ENCODE measurements at places on chromosomes 2 and 18.

DNA sequence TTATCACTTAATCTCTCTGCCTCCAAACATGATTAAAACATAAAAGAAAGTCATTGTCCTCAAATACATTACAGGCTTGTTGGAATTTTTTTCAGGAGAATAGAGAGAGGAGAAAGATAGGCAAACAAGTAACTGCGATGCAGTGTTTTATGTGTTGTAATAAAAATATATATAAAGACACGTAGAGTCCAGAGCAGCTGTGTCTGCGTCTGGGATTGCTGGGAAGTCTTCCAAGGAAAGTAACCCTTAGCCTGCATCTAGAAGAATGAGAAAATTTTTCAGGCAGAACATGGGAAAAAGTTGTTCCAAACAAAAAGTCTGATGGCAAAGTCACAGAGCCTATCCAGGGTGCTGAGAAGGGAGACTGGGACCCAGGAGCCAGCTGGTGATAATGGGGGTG is 91.8 kb upstream of the ST6GAL2 start:
- peak; percentile 74 for DNase-seq

DNA sequence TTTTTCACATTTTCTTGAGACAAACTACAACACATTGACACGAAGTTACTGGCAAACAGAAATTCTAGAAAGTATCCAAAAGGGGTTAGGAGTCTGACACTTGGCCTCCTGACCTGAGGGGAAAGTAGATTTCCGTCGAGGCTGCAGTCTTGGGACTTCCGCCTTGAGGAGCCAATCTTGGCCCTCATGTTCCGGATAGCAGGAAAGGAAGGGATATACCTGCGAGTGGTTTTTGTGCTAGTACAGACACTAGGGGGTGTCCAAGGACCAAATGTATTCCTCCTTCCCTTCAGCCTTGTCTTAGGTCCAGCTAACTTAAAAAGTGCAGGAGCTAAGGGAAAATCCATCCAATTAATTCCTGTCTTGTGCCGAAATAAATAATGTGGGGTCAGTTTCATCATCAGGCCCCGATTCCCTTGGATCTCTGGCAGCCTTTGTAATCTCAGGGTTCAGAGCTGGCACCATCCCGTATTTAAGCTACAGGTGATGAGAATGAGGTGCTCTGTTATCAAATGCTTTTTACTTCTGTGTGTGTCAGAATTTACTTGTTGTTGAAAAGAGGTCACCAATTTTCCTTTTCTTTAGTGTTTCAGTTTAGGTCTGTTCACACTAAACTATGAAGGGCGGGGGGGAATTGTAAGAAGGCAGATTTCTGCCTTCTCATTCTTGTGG is 330.2 kb upstream of the FANCL start:
- DNase-seq: peak; percentile 66

DNA sequence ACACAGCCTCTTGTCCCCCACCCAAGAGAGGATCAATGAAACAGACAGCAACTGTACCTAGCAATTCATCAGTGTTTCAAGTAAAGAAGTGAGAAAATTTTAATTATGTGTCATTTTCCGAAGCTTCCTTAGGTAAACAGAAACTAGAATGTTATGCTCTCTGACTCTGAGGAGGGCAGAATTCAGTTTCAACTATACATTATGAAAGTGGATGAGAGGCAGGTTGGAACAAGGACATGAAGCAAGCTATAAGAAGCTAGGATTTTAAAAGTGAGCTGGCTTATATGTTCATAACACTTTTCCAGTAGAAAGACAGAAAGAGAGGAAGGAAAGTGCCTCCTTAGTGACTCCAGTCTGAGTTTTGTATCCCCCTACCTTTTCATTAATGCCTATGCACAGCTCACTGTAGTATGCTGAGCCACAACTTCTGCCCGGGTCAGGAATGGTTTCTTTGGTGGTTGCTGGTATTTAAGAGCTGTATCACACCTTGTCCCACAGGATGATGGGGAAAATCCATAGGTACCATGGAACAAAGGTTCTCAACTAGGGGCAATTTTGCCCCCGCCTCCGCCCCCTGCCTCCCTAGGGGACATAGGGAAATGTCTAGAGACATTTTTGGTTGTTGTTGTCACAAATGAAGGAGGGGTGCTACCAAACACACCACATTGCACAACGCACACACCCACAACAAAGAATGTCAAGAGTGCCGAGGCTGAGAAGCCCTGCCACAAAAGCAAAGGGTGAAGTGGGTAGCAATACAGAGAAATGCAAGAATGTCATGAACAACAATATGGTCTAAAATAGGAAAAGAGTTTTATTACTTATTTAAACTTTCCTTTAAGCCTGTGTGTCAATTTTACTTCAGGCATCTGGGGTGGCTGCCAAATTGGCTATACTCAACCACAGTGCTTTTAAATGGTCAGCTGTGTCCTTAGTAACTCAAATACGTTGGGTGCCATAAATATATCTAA is 161.0 kb upstream of the ZFP36L2 start:
- peak; percentile 83 for DNase-seq

GRCh38 chr2:151842830-151843690 is 14.8 kb upstream of the ARL5A start:
- no peak for DNase-seq

DNA sequence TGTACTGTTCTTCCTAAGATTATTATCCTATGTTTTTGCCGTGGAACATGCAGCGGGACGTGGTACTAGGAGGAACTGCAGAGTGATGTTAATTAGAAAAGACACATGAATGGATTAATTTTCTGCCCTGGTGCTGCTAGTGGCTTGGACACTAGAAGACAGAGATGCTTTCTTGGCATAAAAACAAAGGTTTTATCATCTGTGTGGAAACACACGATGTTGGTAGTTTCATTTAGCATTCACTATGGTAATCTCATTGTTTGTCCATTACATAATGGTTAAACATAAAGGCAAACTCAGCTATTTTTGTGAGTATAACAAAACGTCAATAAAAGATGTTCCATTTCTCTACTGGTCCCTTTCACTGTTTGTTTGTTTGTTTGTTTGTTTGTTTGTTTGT is 22.8 kb downstream of the COL6A3 start:
- no peak for DNase-seq

- no peak for DNase-seq
These were observed 102.7 kb upstream of the PELI1 start for GRCh38 chr2:64246962-64247361.

DNA sequence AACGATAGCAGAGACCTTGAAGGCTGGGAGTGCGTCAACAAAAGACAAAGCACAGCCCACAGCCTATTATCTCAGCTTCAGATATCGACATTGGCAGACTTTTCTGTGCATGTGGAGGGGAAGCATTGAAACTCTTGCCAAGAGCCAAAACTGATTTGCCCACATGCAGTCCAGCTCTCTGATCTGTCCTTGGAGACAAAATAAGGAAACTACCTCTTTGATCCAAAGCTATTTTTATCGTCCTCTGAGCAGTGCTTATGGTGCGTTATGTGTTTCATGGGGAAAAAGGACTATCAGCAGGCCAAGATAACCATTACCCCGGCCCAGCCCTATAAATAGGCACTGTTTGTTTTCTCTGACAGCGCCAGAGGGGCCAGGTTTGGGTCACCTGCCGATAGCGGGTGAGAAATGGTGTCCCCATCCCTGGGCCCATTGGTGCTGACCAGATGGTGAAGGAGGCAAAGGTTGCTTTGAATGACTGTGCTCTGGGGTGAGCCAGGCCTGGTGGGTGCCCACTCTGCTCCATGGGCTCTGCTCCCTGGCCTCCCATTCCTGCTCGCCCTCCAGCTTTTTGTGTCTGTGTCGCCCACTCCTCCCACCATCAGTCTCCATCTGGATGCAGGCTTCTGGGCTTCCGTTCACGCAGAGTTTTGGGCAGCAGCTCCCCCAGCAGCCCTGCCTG is 176.1 kb upstream of the HS6ST1 start:
- DNase-seq: no peak
